ENCODE measurements at places on chromosomes 5 and 9.

GRCh38 chr9:113593682-113594281 is 130.3 kb downstream of the RGS3 start:
- DNase-seq, result peak; percentile 97

DNA sequence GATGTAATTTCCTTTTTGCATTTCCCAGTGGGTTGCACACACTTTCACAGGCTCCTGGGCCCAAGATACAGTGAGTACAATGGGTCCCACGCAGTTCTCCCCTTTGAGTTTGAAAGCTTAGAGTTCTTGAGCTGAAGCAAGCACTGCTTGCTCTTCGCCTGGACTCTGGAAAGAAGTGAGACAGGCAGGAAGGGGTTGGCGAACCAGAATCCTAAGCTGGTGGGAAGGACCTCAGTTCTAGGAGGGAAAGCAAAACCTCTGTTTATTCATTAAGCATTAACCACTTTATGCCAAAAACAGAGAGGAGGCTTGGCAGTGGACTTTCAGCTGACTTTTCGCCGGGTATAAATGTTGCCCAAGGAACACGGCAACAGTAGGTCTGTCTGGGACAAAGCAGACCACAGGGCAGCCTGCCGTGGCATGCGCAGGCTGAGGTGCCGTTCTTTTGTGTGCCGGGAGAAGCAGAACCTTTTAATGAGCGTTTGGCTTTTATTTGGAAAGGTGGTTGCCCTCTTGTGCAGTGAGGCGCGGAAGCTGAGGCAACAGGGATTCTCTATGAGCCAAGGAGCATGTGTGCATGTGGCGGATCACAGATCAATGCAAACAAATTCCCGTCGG is 239.9 kb upstream of the PANK3 start:
- no peak for DNase-seq

- no peak for DNase-seq
Measured at GRCh38 chr5:147072622-147073021, 162.2 kb upstream of the STK32A start.

- DNase-seq, result no peak
Measured at GRCh38 chr5:50722223-50722622, 55.8 kb downstream of the PARP8 start.

DNA sequence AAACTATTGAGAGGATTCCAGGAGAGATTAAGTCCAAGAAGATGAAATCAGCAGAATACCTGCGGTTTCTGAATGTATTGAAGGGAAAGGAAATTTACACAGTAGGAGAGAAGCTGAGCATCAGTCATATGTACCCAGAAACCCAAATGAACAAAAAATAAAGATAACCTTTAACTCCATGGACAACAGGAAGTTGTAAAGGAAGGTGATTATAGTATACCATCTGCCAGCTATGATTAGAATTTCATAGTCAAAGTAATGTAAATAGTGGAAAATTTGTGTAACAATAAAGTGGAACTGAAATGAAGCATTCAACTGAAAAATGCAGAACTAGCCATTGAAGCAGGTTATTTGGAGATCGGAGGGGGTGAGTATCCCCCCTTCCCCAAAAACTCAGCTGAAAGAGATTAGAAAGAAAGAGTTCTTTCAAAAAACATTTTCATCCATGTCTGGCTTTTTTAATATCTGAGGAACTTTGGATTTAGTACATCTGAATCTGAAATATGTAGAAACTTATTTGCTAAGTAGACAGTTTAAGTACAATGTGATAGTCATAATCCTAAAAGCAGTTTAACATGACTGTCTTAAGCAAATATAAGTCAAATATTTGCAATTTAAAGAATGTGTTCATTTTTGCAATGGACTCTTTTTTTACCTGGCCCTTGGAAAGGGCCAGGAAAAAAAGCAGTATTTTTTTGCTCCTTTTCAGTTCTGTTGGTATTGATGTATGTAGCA is 58.4 kb downstream of the APC start:
- no peak for DNase-seq

DNA sequence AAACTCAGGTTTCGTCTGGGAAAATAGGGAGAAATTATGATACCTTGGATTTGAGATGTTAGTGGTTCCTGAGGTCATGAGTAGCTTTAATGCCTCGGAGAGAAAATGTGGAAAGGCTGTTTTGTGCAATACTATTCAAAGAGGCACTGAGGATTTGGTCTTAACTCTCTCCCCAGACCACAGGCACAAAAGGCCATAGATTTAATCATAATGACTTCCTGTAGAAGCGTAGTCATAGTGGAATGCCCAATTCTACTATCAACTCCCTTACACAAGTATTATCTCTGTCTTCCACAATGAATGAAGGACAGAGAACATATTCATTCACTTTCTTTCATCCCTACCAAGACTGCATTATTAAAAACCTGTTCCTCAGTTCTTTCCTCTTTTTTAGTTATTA is 153.0 kb upstream of the FTMT start:
- no peak for DNase-seq

- DNase-seq, result no peak
Measured at GRCh38 chr5:171476701-171477100, 57.3 kb downstream of the FGF18 start.

GRCh38 chr9:93171261-93171990 is 12.5 kb upstream of the WNK2 start:
- DNase-seq, result no peak

GRCh38 chr5:32143617-32144377 is 30.3 kb downstream of the GOLPH3 start:
- DNase-seq, result peak; percentile 10

DNA sequence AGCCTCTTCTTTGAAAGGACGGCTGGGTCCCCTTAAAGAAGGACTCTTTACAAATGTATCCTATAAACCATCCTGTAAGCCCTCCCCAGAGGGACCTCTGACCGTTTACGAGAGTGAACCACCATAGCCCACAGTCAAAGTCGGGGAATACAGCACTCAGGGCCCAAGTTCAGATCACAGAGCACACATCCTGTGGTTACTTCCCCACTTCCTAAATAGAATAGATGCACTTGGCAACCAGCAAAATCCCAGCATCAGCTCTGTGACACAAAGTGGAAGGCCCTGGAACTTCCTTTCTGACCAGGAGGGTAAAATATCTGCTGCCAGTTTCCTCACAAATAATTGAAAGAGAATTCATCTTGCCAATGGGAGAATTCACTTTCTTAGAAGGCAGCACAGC is 6.9 kb upstream of the IGFBPL1 start:
- no peak for DNase-seq

- no peak for DNase-seq
Measured at GRCh38 chr9:125604196-125604595, 102.8 kb downstream of the MAPKAP1 start.

DNA sequence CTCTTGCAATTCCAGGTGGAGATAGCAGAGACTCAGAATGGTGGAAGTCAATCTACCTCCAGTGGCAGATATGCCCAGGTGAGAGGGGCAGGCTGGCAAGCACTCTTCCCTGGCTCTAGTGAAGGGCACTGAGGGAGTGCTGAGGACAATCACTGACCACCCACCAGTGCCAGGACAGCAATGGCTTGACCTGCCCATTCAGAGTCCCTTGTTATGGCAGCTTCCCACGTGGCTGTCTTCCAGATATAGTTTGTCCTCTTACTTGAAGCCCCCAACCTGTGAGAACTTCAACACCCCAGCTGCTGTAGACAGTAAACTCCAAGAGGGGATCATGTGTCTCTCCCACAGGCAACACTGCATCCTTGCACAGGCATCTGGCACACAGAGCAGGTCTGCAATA is 104.7 kb downstream of the LHFPL2 start:
- no peak for DNase-seq

DNA sequence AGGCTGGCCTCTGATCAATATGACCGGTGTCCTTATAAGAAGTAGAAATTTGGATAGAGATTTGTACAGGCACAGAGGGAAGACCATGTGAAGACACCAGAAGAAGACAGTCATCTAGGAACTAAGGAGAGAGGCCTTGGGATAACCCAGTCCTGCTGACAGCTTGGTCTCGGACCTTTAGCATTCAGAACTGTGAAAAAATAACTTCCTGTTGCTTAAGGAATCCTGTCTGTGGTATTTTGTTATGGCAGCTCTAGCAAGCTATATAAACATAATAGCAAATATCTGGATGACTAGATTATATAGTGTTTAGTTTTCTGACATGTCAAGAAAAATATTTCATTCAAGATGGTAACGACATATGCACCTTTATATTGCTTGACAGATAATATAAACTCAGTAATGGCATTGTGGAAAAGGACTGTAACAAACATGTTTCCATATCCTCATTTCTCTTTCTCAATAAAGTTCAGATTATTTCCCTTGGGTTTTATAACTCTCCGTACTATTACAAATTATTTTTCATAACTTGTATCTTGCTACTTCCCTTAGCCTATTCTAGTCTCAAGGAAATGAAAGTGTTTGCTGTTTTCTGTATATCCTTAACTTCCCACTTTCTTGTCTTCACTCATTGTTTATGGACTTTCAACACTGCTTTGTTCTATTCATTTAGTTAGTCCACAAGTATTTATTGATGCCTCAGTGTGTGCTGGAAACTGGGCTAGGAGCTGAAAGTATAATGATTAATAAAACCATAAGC is 62.4 kb downstream of the KIAA1958 start:
- no peak for DNase-seq

DNA sequence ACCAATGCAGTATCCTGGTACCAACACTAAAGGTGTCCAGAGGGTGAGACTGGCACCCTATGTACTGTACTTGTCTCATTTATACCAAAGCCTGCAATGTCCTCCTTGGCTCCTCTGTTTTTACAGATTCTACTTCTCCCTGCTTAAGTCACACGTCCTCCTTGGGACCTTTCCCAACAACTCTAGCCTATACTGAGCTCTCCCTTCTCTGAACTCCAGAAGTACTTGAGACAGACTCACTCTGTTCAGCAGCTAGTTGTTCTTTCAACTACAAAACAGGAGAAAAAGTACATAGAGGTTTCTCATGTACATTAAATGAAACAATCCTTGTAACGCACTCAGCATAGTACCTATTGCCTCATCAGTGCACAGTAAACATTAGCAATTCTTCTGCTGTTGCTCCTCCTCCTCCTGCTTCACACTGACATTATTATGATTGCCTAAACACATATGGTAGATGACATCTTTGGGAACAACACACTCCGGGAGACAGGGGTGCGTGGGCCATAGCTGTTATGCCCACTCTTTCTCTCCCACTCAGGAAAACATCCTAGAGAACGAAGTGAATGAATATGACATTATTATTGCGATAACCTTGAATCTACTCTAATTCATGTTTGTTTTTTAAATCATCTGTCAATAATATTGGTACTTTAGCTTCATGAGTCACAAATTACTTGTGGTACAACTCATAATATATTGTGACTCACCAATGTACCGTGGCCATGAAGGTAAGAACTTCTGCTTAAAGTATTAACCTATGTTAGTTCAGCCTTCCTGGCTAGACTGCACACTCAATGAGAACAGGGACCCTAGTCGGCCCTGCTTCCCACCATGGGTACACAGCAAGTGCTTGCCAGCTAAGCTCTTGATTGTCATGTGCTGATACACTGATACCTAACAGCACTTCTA is 180.3 kb upstream of the ADRA1B start:
- DNase-seq, result no peak

DNA sequence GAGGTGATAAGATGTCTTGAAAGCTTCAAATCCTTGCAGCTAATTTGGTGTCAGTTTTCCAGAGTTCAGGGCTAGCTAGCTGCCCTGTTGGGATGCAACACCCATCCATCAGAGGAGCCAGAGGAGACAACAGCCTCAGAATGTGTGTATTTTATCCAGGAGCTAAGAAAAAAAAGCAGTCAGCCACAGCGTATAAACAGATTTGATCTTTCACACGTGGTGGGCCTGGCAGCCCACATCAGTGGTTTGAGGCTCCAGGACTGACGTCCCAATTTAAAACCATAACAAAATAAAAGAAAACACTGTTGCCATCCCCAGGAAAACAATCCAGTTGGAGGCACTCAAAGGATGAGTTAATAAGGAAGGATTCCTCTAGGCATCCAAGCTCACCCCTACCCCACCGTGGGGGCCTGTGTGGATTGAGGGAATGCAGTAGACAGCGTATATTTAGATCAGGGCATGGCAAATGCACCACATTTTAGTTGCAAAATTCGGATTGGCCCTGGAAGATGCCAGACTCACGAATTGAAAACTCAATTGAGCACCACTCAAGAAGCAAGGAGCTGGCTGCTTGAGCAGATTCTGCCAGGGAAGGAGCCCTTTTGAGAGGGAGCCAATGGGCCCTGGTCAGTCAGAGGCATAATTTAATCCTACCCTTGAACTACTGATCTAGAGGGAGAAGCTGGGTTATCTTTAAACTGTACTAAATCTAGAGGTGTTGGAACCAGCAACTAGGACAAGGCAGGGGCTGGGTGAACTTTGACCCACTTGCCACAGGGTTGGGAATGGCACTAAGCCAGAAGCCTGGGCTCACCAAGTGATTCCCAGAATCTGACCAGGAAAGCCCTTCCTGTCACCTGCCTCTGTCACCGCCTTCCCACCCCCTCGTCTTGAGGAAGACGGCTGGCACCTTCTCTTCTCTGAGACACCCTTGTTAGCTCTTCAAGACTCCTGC is 17.5 kb downstream of the ADRA1B start:
- DNase-seq, result no peak

- DNase-seq, result no peak
Measured at GRCh38 chr5:6291961-6292360, 86.4 kb downstream of the MED10 start.

DNA sequence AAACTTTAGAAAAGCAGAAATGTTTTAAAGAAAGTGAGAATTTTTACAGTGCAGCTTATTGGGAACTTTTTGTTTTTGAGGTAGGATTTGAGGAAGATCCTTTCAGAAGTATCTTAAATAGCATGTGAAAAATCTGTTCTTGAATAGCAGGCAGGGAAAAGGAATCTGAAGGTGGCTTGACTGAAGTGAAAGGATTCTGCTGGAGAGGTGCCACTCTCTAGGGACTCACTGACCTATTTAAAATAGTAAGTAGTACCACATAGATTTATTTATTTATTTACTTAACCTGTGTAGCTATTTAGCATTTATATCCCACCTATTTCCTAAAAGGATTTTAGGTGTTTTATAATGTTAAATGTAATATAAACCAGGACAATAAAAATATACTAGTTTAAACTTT is 69.1 kb downstream of the NIPBL start:
- no peak for DNase-seq

DNA sequence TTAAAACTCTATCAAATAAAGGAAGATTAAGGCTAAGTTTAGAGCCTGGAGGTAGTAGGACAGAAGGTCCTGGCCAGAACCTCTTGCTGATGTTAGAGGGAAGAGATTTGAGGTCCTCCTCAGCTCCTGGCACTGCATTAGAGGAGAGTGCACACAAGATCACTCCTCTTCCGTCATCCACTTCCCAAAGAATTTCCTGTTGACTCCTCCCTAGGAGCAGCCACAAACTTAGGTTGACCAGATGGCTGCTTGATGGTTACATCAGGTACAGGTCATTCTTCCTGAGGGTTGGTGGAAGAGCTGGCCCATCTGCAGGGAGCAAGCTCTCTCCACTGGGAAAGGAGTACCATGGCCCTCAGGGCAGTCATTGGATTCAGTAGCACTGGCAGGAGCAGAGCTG is 93.9 kb upstream of the IL33 start:
- no peak for DNase-seq

- no peak for DNase-seq
Measured at GRCh38 chr9:127175319-127175715, 52.9 kb upstream of the ANGPTL2 start.

DNA sequence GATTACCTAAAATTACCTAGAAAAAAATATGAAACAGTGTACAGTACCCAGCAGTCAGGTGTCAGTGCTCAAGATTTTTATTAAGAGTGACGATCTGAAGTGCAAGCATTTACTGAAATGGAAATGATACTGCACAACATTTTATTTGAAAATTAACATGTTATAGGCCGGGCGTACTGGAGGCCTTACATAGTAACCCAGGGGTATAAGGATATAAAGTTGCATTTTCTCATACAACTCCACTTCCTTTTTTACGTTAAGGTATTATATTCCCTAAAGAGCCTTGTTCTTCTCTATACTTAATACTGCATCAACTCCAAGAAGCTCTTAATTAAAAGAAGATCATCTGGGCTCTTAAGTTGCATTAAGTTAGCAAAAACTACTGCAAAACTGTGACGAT is 3.3 kb downstream of the MAT2B start:
- no peak for DNase-seq
